HAP-1 (cell line): ENCODE measurements at places on chromosomes 4 and X.
A peak's percentile ranks its signal among the peaks of the same experiment; 100 is the strongest.

DNA sequence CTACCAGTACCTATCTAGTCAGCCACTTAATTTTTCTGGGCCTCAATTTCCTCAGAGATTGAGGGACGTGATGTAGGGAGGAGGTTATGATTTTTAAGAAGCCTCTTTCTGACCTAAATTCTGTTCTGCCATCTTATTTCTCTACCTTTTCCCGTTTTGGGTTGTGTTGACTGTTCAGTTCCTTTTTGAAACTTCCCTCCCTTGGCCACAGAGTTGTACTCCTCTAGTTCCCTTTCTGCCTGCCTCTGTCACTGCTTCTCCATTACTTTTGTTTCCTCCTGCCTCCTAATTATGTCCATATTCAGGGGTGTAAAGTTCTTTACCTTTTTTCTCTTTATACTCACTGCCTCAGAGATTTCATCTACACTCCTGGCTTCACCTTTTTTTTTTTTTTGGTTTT is 25.4 kb downstream of the CLCN5 start:
- DNase-seq, result no peak

DNA sequence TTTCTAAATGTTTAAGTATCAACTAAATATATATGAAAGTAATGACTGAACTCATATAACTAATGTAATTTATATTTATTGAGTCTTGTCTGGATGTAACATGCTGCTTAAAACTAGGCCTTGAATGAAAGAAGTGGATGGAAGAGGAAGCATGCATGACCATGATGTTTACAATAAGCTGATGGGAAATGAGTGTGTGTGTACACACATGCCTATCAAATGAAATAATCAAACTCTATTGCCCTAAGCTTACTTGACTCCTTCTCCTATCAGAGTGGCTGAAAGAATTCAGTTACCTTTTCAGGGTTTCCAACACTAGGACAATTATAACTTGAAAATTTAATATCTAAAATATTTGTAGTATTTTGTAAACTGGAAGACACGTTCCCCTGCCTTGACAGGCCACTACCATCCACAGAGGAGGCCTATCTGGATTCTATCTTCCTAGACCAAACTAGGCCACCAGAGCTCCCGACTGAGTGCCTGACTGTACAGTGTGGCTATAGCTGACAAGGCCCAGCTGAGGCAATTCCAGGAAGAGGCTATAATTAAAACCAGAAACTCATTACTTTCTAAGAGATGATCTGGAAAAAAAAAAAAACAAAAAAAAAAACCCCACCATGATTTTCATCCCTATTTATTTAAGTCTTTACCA is 7.6 kb downstream of the ARSJ start:
- no peak for DNase-seq

DNA sequence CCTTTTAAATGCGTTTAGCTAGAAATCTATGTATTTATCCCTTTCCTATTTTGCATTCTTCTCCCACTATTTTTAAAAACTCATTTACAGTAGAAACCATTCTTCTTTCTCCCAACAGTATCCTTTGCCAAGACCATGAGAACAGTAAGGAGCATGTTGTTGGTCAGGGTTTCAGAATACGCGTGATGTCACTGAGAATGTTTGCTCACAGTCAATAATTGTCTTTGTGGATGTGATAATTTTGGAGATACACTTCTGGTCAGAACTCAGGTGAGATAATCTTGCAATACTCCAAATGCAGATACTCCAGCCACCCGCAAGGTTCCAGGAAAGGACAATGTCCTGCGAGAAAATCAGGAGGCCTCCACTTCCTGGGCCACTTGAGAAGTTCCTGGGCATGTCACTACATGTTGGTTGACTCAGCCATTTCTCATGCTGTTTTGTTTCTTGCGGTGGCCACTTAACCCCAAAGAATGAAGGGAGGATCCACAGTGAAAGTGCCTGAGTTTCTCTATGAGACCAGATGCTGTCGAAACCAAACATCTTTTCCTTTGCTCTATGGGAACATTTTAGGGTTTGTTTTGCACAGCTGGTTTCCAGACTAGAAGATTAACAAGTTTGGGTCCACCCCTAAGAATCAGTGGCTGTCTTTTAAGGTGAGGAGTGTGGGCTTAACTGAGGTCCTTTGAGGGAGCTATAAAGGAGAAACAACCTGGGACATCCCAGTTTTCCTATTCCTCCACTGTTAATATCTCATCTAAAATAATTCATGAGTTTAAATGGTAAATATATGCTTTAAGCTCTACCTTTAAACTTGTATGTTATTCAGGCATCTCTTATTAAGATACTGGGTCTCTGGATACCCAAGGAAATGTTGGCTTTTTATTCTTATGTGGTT is 116.0 kb downstream of the SOWAHB start:
- peak; percentile 31 for DNase-seq

DNA sequence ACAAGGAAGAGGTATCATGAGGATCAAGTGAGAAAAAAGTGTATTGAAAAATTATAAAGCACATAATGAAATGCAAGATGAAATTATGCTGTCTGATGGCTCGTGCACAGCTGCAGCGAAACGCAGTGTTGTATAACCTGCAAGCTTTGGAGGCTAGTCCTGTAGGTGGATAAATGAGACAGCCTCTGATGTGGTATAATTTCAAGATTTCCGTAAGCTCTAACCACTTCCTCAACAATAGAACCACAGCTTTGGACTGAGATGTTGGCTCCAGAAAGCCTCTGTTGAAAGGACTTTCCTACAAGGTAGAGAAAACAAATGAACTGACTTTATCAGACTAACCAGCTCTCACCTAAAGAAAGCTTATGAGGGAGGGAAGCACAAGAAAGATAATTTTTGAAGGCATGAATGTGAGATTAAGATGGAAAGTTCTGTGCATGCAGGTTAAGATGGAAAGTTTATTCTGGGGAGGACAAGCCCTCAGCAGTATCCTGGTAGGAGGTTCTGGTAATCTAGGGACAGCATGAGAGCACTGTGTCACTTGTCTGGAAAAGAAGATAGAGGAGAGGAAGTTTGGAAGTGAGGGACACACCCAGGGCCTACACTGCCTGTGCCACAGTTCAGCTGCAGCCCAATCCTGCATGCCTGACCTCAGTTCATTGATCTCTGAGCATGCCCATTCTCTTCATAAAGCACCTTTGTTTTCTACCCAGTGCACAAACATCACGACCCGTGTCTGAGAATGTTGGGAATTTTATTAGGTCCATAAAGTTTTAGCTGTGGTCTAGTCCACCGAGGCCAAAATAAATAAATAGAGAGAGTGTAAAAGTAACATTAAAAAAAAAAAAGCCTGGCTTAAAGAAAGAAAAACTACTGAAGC is 161.5 kb upstream of the SFRP2 start:
- DNase-seq, result no peak

DNA sequence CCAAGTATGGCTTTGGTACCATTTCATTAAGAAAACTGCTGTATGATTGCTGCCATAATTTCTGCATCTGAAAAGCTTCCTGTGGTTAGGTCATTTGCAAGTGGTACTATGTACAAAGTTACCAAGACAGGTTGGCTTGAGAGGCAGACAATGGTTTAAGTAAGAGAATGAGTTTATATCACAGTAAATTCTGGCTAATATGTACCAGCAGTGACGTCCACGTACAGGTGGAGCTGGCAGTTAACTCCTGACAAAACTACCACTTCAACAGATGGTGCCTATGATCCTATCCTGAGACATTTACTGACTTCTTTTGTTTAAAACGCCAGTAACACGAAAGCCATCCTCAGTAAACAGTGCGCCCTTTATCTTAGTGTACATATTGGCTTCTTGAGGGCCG is 198.4 kb downstream of the NR3C2 start:
- no peak for DNase-seq

DNA sequence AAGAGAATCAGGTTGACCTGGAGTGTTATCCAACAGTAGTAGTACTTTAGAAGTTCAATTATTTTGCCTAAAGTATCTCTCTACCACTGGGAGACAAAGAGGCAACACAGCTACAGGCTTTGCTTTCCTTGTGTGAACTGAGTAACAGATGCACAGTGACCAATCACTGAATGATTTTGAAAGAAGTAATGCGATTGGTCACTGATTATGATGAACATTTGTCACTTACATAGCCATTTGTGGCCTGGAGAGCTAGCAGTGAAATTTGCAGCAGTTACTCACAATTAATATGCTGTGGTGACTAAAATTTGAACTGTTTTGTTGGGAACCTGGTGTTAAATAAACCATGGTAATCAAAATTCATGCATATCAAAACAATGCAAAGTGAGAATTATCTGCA is 508.7 kb upstream of the DIPK2B start:
- no peak for DNase-seq

- no peak for DNase-seq
Measured at GRCh38 chr4:7333801-7334421, 100.8 kb downstream of the PSAPL1 start.

DNA sequence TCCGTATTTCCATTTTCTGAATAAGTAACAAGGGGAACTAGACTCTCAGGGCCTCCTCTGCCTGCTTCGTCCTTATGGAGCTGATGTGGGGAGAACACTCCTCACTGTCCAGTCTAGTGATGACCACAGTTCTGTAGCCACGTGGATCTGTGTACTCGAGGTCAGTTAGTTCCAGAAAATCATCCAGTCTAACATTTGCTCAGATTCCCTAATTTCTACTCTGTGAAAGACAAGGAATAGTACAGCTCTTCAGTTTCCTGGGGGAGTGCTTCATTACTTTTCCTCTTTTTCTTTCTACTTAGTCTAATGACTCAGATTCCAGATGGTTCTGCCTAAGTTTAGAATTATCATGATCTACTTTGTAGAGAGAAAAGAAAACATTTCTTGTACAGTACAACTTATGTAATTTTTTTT is 82.6 kb downstream of the SORBS2 start:
- DNase-seq, result no peak

GRCh38 chr4:158644356-158644755 is 27.3 kb downstream of the C4orf46 start:
- DNase-seq, result peak; percentile 63

GRCh38 chrX:136467303-136467702 is 20.4 kb upstream of the BRS3 start:
- no peak for DNase-seq

DNA sequence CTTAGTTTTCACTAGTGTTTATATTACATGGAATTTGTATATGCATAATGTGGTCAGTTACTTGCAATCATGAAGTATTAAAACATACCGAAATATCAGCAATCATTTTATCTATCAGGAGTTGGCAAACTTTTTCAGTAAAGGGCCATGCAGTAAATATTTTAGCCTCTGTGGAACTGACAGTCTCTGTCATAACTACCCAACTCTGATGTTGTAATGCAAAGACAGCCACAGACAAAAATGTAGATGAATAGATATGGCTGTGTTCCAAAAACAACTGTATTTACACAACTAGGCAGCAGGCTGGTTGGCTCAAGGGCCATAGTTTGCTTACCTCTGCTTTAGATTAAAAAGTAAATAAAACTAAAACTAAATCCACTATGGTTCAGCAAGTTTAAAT is 200.2 kb downstream of the HS3ST1 start:
- DNase-seq, result no peak

DNA sequence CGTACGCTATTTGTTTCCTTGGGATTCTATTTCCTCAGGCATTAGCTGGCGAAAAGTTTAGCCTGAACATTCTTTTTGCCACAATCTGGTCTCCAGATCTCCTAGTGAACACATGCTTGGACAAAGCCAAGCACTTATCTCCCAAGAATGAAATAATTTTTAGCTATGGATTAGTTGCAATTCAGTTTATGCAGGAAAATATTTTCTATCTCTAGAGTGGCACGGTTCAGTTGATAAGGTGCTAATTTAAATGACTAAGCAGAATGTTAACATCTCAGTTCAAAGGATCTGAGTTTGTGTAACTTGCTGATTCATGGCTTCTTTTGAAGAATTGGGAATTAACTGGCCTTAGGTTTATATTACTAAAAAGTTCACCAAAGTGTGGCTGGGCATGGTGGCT is 58.1 kb upstream of the JADE1 start:
- DNase-seq, result no peak

DNA sequence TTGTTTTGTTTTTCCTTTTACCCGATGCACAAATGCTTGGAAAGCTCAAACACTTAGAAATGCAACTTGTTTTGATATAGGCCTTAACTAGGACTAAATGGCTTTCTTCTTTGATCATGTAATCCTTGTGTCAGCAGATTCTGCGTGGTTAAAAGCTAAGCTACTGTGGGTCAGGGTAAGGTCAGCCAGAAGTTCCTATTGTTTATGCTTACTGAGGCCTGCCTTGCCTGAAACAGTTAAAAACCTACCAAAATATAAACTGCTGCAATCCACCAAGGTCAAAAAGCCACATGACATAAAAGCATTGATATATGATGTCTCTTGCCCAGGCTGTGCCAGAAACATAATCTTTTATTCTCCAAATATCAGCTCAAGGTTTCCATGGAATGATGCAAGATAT is 223.4 kb downstream of the FAM47B start:
- DNase-seq, result no peak

GRCh38 chr4:48275247-48275646 is 5.6 kb upstream of the TEC start:
- DNase-seq, result peak; percentile 20

DNA sequence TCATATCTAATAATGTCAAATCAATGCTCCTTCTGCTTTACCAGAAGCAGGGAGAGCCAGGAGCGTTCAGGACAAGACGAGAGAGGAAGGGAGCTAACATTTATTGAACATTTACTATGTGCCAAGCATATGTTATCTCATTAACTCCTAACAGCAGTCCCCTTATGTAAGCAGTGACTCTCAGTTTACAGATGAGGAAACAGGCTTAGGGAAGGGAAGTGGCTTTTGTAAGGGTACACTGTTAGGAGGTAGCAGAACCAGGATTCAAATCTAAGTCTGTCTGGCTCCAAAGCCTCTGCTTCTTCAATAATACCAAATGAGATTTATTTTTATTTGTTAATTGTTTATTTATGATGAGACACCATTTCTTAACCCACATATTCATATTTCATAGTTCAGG is 2.6 kb upstream of the STARD8 start:
- DNase-seq, result no peak

GRCh38 chrX:13994536-13995080 is 35.1 kb downstream of the GEMIN8 start:
- no peak for DNase-seq

DNA sequence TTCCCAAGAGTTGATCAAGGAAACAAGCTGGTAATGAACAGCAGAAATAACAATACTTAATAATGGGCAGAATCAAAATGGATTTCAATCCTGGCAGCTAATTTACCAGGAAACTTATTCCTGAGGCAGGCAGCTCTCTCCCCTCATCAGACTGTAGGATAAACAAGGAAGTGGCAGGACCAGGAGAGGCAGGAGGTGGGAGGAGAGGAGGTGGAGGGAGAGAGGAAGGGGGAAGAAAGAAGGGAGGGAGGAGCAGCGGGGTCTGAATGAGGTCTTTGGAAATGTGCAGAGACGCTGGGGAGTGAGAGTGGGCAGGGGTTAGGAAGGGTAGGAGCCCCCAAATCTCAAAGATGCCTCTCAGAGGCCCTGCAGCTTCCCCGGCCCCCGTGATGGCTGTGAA is 231.5 kb downstream of the BCOR start:
- no peak for DNase-seq

GRCh38 chr4:26826721-26827120 is 33.9 kb upstream of the STIM2 start:
- no peak for DNase-seq

GRCh38 chrX:69196666-69197065 is 31.4 kb upstream of the PJA1 start:
- DNase-seq, result no peak

- peak; percentile 60 for DNase-seq
Measured at GRCh38 chr4:7903791-7904516, 35.7 kb downstream of the AFAP1 start.

GRCh38 chrX:53003111-53003510 is 44.8 kb upstream of the FAM156A start:
- DNase-seq, result no peak

- no peak for DNase-seq
Measured at GRCh38 chr4:153138736-153139135, 65.5 kb upstream of the TRIM2 start.

- no peak for DNase-seq
Measured at GRCh38 chrX:54641530-54641929, 111.5 kb downstream of the GNL3L start.
